ENCODE measurements at places on chromosomes 3 and 15.

GRCh38 chr3:168485936-168486335 lies 390.2 kb upstream of the GOLIM4 start:
- no peak for DNase-seq

- DNase-seq, result no peak
These were observed 156.6 kb downstream of the RPLP1 start for GRCh38 chr15:69609176-69609575.

DNA sequence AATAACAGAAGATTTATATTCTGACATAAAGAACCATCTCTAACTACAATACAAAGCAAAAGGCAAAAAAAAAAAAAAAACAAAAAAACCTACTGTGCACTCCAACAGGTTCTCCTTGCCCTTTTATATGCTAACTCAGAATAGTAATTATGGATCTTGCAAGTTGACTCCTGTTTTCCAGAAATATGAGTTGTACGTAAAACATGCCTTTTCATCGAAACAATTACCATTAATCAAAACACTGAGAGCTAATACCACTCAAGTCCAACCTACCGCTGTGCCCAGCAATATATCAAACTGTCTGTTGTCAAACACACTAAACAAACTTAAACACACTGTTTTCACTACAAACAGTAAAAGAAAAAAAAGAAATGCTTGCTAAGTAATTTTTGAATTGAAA lies 389.8 kb downstream of the TBC1D5 start:
- DNase-seq, result no peak

- DNase-seq, result no peak
These were observed 16.9 kb downstream of the RFTN1 start for GRCh38 chr3:16496408-16497222.

DNA sequence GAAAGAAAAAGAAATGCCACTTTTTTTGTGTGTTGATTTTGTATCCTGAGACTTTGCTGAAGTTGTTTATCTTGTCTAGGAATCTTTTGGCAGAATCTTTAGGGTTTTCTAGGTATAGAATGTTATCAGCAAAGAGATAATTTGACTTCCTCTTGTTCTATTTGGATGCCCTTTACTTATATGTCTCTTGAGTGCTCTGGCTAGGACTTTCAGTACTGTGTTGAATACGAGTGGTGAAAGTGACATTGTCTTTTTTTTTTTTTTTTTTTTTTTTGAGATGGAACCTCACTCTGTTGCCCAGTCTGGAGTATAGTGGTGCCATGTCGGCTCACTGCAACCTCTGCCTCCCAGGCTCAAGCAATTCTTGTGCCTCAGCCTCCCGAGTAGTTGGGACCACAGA lies 64.7 kb upstream of the NPHP3 start:
- DNase-seq, result no peak

DNA sequence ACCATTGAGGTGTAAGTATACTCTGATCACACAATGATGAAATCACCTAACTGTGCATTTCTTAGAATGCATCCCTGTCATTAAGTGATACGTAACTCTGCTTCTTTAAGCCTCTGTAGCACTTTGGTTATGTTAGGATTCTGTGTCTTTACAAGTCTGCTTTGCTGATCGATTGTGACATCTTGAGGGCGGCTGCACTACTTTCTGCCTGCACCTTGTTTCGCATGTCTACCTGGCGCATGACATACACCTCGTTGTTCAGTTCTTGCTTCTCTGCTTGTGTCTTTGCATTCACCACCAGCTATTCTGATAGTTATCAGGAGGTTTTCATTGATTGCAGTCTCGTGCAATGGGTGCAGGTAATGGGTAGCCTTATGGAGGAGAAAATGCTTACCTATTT lies 32.7 kb downstream of the IGF1R start:
- DNase-seq, result no peak

DNA sequence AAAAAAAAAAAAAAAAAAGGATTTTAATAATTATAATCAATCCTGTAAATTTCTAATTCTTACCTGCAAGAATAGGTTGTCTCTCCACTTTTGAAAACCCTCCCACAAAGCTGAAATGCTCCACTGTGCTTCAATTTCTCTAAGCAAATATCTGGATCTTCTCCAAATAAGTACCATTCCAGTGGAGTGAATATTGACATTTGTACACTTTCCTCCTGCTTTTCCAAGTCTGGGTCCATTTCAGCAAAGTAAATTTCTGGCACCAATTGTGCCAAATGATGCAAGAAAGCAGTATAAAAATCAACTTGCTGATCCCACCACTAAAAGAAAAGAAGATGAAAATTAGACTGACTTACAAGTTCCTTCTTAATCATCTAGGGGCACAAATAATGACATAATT lies 19.9 kb downstream of the UBR1 start:
- DNase-seq, result no peak
